Epithelial cell of esophagus (primary cell): ENCODE measurements at places on chromosomes 1 and 21.
A peak's percentile ranks its signal among the peaks of the same experiment; 100 is the strongest.

DNA sequence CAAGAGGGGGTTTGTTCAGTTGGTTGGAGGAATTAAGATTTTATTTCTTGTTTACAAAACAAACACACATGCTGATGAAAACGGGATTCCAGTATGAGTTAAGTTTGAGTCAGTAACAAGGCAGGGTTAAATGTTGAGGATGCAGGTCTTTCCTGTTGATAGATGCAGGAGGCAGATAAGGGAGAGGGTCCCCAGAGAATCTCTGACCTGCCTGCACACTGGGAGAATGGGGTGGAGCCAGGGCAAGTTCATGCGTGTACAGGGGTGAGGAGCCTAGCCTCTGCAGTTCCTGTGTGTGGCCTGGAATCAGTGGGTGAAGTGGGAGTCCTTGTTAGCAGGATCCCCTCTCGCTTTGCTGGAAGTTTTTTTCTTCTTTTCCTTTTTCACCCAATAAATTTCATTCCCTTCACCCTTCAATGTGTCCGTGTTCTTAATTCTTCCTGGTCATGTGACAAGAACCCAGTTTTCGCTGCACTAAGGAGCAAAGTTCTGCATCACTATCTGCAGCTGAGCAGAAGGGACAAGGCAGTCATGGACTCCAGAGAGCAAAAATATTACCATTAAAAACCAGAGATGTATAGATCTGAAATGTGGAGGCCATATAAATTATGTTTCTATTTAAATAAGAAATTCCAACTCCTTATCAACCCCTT lies 69.9 kb upstream of the MARK1 start:
- DNase-seq: peak; percentile 18

DNA sequence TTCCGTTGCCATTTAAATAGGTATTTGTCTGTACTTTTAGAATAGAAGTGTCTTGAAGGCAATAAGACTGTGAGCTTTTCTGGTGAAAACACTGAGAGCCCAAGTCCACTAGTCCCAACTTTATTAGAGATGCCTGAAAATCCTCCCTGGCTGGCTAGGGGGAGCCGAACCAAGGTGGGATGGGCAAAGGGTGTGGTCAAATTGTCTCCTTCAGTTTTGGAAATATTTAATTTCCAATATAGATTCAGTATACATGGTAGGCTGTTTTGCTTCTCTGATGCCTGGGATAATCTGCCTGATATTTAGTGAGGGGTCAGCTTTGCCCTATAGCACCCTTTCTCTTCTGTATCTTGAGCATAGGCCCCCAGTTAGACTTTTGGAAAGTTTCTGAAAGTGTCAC lies 3.5 kb downstream of the ROR1 start:
- no peak for DNase-seq

DNA sequence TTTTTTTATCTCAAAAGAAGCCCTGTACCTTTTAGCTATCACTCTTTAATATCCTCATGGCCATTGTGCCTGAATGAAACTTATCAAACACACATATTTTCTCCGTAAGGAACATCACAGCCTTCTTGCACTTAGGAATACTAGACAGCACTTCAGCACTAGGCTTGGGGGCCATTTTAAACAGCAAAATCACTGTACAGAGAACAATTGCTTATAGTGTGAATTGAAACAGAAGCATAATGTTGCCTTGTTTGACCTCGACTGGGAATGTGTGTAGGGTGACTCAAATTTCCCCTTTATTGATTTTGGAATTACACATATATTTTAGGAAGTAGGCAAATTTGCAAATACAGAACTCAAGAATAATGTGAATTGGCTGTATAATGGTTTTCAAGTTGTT lies 36.4 kb downstream of the KYAT3 start:
- no peak for DNase-seq

GRCh38 chr1:209825591-209826434 lies 2.0 kb upstream of the UTP25 start:
- peak; percentile 97 for DNase-seq

DNA sequence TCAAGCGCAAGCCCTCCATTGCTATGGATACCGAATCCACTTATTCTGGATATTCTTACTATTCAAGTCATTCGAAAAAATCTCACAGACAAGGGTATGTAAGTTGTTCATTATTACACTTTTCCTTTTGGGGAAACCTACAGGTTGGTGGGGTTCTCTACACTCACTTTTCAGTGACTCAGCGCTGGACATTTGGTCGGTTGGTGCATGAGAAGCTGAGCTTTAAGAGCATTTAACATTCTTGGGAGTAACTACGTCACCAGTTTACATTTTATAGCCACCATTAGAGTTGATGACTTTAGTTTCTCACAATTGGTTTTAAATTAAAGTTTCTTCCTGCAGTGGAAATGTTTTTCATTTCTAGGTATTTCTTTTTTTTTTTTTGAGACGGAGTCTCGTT lies 9.6 kb downstream of the VANGL1 start:
- DNase-seq: no peak

DNA sequence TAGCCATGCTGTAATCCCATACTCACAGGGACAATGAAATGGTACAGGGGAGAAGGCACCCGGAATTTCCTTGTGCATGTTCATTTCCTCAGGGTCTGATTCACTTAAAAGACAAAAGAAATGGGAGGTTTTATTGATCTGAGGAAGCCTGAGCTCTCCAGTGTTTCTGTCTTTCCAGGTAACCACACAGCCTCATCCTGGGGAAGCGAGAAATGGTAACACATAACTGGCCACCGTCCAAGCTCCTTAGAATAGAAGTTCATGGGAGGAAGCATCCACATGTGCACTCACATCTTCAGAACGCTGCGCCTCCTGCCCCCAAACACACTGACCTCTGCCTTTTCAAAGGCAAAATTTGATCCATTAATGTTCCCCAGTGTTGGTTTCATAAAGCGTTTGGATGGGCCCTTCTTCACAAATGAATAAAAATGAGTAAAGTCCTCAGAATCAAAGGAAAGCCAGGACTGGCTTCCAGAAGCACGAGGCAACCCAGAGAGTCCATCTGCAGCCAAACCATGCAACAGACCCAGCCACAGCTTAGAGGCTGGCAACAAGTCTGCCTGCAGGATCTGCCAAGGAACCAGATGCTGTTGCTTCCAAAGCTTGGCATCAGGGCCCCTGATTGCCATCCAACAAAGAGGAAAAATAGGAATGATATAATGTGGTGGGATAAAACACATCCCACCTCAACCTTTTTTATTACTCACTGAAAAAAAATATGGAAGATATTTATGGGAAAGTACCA lies 120.3 kb downstream of the ZBTB18 start:
- no peak for DNase-seq

DNA sequence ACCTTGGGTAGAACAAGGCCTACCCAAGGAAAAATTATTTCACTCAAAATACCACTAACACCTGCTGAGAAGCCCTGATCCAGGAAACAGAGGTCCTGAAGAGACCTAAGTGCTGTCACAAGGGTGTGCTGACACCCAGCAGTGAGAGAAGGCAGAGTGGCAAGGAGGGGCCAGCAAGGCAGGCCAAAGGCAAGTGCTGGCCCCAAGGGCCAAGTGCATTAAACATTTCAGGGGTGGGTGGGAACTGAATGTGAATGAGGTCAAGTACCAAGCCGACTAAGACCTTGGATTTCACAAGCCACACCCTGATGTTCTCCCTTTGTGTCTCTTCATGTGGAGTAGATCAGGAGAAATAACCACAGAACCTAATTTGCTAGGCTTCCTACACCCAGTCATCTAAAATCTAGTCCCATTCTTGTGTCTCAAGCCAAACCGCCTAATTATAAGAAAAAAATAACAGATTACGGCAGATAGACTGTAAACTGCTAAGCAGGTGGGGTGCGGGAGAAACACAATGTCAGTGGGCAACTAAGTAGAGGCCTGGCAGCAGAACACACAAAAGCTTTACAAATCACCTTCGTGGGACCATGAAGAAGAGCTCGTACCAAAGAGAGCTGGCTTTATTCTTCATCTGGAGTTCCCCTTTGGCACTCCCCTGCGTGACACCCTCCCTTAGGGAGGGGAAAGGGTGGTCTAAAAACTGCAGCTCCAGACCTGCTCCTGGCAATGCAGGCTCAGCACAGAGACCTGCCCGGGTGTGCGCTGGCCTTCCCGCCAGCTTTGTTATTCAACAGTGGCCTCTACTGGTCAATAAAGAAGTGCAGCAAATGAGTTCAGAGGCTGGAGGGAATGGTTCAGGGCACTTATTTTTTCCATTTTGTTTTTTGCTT lies 8.7 kb downstream of the UBE2G2 start:
- DNase-seq: peak; percentile 68

GRCh38 chr21:40335704-40336103 lies 468.5 kb downstream of the PCP4 start:
- no peak for DNase-seq

GRCh38 chr1:178651742-178652141 lies 73.3 kb upstream of the RALGPS2 start:
- no peak for DNase-seq

DNA sequence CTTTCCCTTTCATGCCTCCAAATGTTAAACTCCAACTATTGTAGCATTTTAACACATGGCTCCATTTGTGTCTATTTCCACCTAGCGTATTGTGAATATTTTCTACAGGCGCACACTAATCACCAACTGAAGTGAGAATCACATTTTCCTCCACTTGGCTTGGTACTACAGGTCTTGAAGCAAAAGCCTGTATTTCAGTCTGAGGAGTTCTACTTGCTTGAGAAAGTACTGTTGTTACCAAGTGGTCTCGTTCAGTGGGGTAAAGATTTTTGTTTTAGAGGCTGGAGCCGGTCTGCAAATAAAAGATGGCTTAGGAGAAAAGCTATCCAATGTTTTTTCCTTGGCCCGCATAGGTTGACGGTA lies 550 bp upstream of the PTBP2 start:
- no peak for DNase-seq

DNA sequence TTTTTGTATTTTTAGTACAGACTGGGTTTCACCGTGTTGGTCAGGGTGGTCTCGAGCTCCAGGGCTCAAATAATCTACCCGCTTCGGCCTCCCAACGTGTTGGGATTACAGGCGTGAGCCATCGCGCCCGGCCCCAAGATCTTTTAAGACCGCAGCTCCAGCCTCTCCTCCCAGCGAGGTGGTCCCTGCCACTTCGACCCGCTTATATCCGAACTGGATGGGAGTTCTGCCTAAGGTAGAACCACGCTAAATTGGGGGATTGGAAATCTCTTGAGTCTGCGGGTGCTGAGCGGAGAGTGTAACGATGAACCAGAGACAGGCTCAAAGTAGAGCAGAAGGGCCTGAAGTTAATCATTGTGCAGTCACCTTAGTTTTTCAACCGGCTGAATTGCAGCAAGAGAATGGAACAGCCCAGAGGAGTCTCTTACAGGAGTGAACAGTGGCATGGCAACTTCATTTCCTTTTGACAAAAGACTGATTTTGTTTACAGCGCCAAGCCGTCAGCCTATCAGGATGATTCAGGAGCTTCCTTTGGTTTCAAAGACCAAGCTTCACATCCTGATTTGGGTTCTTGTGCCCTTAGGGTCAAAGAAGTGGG lies 726 bp upstream of the CYB5R1 start:
- DNase-seq: peak; percentile 33
